Ammon's horn (tissue), 1 donor: ENCODE measurements at places on chromosomes 7 and 10.

DNA sequence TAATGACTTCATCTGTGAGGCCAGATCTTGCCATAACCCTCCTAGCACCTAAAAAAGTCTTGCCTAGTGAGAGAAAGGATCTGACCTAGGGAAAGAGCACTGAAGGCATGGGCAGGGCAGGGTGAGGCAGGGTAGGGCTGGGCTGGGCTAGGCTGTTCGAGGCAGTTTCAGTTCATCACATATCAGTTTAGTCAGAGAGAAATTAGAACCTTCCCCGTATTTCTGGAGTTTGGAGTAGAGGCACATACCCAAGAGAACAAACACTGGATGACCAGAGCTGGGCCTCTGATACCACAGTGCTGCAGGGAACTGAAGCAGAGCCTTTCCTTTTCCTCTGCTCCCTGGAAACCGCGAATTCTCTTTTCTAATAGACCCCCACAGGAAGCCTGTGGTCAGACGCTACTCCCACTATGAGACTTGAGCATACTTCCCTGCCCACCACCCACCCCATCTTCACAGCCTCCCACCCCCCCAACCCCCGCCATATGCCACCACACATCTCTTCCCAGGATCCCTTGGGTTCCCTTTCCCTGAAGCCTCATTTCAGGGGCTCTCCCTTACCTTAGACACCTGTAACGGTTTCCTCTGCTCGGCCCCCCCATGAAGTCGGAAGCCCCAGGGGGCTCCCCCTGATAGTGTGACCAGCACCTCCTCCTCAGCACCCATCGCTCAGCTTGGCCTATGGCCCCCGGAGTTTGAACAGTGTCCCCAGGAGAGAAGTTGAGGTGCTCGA, 406 bp downstream of the SYNPO2L start:
- DNase-seq, result no peak

DNA sequence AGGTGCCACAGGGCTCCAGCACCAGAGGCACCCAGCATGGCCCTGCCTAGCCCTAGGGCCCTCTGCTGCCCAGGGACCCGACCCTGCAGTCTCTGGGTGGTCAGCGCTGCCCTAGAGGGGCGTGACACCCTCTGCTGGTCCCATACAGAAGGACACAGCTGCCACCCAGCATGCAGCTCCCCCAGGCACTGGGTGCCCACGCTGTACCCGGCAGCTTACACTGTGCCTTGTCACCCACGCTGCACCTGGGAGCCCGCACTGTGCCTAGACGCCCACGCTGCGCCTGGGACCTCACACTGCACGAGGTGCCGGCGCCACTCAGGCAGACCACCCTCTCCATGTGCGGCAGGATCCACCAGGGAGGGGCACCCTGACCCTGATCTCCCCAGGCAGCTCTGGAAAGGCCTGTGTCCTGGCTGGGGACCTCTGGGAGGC, 55.2 kb downstream of the PWWP2B start:
- peak; percentile 81 for DNase-seq

- no peak for DNase-seq
These were observed 29.5 kb downstream of the FAM171A1 start for GRCh38 chr10:15341502-15342128.

DNA sequence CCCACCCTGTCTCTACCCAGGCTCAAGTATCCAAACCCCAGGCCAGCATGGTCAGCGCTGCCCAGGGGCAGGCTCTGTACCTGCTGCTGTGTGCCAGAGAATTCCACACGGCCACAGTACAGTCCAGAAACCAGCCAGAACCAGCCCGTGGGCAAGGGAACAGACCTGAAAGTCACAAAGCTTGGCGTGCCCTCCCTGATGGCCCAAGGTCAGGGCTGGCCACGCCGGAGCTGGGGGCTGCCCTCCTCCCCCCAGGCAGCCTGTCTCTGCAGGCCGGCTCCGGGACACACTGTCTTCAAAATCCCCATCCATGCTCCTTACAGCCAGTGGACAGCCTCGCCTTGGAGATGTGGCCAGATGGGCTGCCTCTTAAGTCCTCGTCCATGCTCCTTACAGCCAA, 78.4 kb downstream of the CTBP2 start:
- DNase-seq, result no peak

- DNase-seq, result no peak
These were observed 292.0 kb upstream of the FZD8 start for GRCh38 chr10:35933940-35934641.

DNA sequence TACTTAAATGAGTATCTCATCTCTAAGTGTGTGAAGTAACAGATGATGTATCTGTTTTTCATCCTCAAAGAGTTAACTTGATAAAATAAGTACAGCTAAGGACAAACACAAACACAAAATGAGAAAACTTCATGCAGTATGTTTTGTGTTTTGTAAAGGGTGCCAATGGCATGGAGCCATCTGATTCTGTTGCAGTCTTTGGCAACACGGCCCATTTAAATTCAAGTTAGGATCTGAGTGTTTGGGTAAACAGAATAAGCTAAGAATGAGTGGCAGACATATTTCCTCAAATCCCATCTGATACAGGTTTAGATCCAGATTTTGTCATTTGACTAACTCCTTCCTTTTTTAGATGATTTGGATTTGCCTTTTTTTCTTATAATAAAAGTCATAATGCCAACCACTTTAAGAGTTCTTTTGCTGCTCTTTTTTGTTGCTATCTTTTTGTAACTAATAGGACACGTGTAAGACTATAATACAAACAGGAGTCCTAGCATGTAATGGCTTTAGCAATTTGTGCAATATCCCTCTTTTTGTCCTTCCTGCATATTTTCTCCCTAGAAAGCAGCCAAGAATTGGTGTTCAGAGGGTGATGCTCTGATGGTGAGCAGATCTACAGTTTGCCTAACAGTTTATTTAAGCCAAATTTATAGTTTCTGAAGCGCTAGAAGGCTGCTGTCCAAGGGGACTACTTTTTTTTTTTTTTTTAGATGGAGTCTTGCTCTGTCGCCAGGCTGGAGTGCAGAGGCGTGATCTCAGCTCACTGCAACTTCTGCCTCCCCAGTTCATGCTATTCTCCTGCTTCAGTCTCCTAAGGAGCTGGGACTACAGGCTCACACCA, 18.9 kb upstream of the ACTA2 start:
- DNase-seq, result no peak

GRCh38 chr10:88116971-88117626, 253.7 kb downstream of the PTEN start:
- no peak for DNase-seq

DNA sequence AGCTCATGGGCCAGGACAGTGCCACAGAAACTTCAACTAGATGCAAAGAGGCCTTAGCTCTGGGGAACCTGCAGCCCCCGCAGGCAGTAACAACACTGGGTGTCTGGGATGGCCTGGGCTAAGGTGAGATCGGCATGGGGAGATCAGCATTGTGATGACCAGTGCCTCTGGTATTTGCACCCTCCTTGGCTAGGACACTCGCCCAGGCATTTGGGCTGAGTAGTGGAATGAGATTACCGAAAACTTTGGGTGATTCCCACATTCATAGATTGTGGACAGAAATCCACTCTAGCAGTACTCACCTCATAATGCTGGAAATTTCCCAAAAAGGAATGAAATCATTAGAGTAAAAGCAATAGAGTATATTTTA, 70.6 kb upstream of the ZMIZ2 start:
- DNase-seq, result no peak

- no peak for DNase-seq
These were observed 637.6 kb upstream of the IGFBP3 start for GRCh38 chr7:46558482-46559193.

GRCh38 chr10:95466436-95466835, 94.7 kb downstream of the SORBS1 start:
- no peak for DNase-seq

GRCh38 chr7:33634606-33635005, 270.7 kb upstream of the BMPER start:
- DNase-seq, result no peak

DNA sequence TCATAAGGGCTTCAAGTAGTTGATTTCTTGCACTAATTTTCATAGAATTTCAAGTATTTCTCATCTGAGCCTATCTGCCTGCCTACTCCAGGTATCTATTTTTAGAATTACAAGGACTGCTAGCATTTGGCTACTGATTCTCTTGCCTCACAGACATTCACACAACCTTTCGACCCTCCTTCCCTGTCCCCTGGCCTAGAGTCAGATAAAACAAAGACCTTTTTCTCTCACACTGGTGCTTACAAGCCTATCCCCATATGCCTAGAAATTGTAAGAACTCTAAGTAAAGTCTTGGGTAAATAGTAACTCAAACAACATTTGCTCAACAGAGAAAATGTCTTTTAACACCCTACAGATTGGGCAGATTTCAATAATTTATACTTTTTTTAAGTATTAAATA, 6.3 kb downstream of the GPAM start:
- DNase-seq, result no peak

- no peak for DNase-seq
These were observed 162.9 kb downstream of the ARL5B start for GRCh38 chr10:18822156-18822555.

GRCh38 chr7:23012908-23013714, 819 bp downstream of the HYCC1 start:
- DNase-seq, result peak; percentile 49

DNA sequence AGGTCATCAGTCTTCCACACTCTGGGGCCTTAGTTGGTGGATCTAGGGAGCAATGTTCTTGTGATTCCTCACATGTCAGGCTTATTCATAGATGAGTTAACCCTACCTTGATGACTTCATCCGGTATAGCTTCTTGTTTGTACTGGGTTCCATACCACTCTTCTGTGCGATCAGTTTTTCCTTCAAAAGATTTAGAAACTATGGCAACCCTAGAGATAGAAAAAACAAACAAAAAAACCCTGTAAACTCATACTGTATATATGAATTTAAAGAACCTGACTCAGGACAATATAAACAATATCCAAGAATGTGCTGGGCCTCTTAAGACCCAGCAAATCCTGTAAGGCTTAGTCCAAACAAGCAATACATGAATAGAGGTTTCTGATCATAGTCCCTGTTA, 83.5 kb downstream of the IDE start:
- no peak for DNase-seq

GRCh38 chr10:56178210-56178609, 182.8 kb downstream of the ZWINT start:
- DNase-seq, result no peak

DNA sequence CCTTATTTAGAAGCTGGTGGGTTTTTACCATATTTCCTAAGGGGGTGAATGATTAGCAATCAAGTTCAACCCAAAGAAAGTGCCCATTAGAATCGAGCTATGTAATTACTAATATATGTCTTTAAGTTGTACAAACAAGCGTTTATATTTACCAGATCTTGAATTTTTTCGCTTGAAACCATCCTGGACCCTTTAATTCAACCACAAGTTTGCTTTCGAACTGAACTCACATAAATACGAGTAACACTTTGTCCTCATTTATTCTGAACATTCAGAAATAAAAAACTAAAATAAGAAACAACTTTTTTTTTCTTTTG, 1.5 kb downstream of the SRI start:
- DNase-seq, result no peak

GRCh38 chr7:52260046-52260665, 775.3 kb upstream of the POM121L12 start:
- peak; percentile 14 for DNase-seq

- DNase-seq, result no peak
These were observed 203.9 kb downstream of the TEX36 start for GRCh38 chr10:125479059-125479458.

DNA sequence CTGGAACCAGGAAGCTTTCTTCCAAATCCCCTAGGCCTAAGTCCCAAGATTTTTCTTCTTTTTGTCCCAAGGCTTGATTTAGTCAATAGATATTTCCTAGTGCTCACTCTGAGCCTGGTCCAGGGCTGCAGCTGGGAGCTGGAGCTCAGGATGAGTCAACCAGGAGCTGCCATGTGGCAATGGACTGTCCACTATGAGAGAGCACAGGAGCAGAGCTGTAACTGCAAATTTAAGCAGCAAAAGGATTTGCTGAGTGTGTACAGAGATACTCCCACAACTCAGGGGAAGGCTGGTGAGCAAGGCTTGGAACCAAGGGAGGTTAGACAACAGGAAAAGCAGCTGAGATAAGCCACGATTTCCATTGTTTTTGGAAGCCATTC, 92.1 kb upstream of the CXCL12 start:
- DNase-seq, result no peak

DNA sequence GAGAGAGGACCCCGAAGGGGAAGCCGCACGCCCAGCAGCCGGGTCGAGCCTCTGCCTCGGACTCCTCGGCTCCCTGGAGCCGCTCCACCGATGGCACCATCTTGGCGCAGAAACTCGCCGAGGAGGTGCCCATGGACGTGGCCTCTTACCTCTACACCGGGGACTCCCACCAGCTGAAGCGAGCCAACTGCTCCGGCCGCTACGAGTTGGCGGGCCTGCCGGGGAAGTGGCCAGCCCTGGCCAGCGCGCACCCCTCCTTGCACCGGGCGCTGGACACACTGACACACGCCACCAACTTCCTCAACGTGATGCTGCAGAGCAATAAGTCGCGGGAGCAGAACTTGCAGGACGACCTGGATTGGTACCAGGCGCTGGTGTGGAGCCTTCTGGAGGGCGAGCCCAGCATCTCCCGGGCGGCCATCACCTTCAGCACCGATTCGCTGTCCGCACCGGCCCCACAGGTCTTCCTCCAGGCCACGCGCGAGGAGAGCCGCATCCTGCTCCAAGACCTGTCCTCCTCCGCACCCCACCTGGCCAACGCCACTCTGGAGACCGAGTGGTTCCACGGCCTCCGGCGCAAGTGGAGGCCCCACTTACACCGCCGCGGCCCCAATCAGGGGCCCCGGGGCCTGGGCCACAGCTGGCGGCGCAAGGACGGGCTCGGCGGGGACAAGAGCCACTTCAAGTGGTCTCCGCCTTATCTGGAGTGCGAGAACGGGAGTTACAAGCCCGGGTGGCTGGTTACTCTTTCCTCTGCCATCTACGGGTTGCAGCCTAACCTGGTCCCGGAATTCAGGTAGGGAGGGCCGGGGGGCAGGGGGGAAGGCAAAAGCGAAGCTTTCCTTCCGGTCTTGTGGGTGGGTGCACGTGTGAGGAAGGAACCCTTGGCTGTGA, 973 bp downstream of the GPR158 start:
- DNase-seq, result peak; percentile 12
